Vagina (tissue), 2 donors: ENCODE measurements at places on chromosomes 5 and 9.

DNA sequence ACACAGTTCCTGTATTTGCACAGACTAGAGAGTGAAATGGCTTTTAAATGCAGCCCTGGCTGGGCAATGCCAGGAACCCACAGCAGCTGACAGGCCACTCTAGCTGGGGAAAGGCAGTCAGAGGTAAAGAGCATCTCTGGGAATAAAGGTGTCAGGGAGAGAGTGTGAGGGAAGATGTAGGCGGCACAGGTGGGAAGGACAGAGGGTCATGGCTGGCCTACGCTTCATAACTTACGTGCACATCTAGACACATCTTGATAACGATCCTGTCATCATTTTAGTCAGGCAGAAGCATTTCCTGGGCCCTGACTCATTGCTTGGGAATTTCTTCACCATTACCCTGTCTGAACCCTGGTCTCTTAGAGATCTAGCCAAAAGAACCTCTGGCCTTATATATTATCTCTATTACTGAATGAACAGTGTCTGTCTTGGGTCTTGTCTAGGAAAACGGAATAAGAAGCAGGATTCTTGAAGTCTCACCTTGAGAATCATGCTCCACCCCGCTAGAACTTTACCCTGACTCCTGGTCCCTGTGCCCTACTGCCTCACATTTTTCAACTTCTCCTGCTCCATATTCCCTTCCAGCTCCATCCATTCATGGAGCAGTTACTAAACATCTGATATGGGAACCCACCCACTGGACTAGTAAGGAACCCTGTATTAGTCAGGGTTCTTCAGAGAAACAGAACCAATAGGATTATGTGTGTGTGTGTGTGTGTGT, 106.4 kb upstream of the ELL2 start:
- no peak for DNase-seq
- H3K27me3 ChIP-seq, result no peaks in the 10 kb centered on the region
- no peak overlapping the region for H3K27ac ChIP-seq
- no peak overlapping the region for H3K4me3 ChIP-seq
- no peaks in the 10 kb centered on the region for H3K4me1 ChIP-seq

DNA sequence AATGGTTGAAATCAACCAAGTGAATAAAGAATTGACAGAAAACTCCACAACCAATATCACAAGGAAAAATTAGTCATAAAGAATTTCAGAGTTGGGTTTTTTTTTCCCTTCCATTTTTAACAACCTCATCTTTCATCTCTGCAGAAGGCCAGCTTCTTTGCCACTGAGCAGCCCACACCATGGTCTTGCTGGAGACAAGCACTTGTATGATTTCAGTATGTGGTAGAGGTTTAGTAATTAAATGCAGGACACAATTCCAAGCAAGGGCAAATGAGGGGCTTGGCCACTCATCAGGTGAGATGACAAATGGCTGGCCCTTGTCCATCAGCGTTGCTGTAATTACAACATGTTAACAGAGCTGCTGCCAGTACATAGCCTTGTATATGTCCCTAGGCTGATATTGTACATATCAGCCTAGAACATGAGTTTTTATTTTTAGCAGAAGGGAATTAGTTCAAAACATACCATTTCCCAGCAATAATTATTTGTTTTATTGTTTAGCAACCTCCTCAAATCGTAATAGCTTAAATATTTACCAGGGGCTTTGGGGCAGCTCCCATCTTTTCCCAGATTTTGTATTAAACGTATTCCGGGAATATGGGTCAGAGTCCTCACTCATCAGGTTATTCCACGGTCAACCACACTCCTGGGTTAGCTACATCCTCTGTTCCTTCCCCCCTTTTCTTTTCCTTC, 5.0 kb upstream of the C9 start:
- no peaks in the 10 kb centered on the region for H3K27me3 ChIP-seq
- H3K27ac ChIP-seq, result no peak overlapping the region
- no peak for DNase-seq
- no peak overlapping the region for H3K4me3 ChIP-seq

- H3K36me3 ChIP-seq, result no peaks in the 10 kb centered on the region
- H3K4me1 ChIP-seq, result no peaks in the 10 kb centered on the region
- no peak overlapping the region for H3K4me3 ChIP-seq
Observed at GRCh38 chr9:104948277-104948676, 20.3 kb upstream of the ABCA1 start.

DNA sequence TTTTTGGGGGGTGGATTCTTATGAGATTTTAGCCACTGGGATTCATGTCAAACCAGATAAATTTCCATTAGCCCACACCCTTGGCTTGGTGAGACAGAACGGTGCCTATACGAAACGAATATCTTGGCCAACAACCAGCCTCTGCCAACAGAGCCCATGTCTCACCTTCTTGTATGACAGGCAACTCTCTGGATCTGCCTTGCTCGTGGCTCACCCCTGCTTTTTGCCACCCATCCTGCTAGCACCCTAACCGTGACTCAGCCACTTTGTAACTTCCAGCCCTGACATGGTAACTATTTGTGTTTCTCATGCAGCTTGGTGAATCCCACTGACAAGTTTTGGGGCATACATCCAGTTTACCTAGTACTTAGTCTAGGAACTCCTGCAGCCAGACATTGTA, 457.0 kb downstream of the SPATA31D1 start:
- H3K4me3 ChIP-seq, result no peak overlapping the region
- H3K27ac ChIP-seq, result no peak overlapping the region
- no peaks in the 10 kb centered on the region for H3K27me3 ChIP-seq

DNA sequence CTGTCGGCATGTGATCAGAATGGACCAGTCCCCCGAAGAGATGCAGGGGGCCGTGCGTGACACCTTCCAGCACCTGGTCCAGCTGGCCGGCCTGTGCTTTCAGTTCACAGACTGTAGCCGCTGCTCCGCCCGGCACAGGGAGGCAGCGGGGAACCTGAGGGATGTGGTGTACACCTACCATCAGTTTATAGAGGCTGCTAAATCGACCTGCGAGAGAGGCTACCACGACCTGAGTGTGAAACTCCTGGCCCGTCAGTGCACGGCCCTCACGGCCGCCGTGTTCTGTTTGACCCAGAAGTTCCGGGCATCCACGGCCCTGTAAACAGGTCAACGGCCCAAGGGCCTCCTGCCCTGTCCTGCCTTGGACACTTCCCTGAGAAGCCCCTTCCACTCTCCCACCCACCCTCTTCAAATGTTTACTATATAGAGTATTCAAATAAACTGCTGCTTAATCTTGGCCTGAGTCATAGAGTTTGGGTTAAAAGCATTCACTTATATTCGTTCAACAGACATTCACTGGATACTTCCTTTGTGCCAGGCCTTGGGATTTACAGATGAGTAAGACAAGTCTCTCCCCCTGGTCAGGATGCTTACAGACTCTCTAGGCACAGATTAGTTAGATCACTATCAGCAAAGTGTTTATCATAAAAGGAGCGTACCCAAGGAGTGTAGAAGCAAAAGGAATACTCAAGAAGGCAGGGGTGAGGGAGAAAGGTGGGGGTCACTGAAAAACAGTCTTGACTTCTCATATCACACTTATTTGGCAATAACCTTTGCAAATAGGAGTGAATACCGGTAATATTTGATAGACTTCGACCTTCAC, 6.9 kb upstream of the TRMT10B start:
- H3K27me3 ChIP-seq, result no peaks in the 10 kb centered on the region
- DNase-seq, result no peak
- no peaks in the 10 kb centered on the region for H3K36me3 ChIP-seq
- no peaks in the 10 kb centered on the region for H3K4me1 ChIP-seq
- H3K27ac ChIP-seq, result no peak overlapping the region

GRCh38 chr9:114450833-114451706, 54.2 kb downstream of the WHRN start:
- no peaks in the 10 kb centered on the region for H3K36me3 ChIP-seq
- no peaks in the 10 kb centered on the region for H3K27me3 ChIP-seq
- no peak overlapping the region for H3K4me3 ChIP-seq
- DNase-seq, result no peak
- peaks cover 6% of the 10 kb centered on the region for H3K4me1 ChIP-seq

DNA sequence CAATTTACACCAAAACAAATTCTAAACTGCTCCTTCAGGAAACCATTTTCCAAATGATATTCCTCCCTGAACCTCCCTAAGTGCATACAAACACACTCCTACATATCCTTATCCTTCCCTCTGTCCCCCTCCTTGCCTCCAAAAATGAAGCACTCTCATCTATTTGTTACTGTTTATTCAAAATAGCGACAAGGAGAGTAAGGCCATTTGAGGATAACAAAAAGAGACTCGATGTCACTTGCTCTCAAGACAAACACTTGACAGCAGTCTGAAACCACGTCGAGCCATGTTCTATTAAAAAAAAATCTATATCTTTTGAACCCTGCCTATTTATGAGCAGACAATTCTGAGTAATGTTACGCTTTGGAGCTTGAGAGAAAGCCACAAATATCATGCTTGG, 547.9 kb downstream of the DTWD2 start:
- no peak overlapping the region for H3K27ac ChIP-seq
- no peak for DNase-seq
- no peaks in the 10 kb centered on the region for H3K36me3 ChIP-seq

- no peak for DNase-seq
- H3K4me1 ChIP-seq, result peaks cover 11% of the 10 kb centered on the region
- H3K36me3 ChIP-seq, result no peaks in the 10 kb centered on the region
- no peak overlapping the region for H3K27ac ChIP-seq
- no peaks in the 10 kb centered on the region for H3K27me3 ChIP-seq
Observed at GRCh38 chr9:4691795-4692194, 12.4 kb downstream of the CDC37L1 start.

DNA sequence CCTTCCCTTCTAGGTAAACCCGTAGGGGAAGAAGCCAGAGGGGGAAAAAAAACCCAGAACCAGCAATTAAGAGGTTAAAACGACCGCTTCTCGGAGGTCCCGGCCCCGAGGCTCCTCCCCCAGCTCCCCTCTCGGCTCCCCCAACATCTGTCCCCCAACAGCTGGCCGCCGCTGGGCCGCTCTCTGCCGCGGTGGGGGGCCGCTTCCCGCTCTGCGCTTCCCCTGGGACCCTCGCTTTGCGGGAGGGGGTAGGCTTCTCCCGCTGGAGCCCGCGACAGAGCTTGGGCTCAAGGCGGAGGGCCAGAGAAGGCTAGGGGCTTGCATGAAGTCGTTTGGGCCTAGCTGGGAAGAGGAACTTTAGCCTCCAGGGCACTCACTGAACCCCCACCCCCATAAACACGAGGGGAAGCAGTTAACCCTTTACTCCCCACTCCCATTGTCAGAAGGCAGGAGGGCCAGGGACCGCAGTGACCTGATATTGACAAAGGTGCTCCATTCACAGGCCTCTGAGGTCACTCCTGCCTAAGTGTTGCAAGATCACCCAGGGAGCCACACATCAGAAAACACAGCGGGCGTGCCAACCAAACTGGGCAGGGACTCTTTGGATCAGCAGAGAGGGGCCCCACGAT, 7.5 kb downstream of the LHX6 start:
- no peaks in the 10 kb centered on the region for H3K36me3 ChIP-seq
- no peak overlapping the region for H3K4me3 ChIP-seq
- H3K27me3 ChIP-seq, result peaks cover 16% of the 10 kb centered on the region
- H3K27ac ChIP-seq, result no peak overlapping the region
- no peak for DNase-seq

DNA sequence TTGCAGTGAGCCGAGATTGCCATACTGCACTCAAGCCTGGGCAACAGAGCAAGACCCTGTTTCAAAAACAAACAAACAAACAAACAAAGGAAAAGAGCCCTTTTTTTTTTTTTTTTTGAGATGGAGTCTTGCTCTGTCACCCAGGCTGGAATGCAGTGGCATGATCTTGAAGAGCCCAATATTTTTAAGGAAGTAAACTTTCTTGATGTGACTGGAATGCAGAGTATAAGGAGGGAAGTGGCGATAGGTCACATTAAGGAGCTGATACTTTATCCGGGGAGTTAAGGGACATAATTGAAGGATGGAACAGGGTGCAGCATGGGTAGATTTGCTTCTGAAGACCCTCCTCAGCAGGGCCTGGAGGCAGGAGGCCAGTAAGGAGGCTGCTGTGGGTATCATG, 13.0 kb downstream of the NAIF1 start:
- DNase-seq, result no peak
- peaks cover 58% of the 10 kb centered on the region for H3K4me1 ChIP-seq
- peak overlapping the region; percentile 96 for H3K27ac ChIP-seq
- H3K36me3 ChIP-seq, result no peaks in the 10 kb centered on the region

GRCh38 chr9:134460206-134460605, 134.0 kb downstream of the RXRA start:
- no peak for DNase-seq
- no peaks in the 10 kb centered on the region for H3K27me3 ChIP-seq
- no peak overlapping the region for H3K27ac ChIP-seq
- H3K4me3 ChIP-seq, result no peak overlapping the region
- H3K36me3 ChIP-seq, result no peaks in the 10 kb centered on the region
- peaks cover 44% of the 10 kb centered on the region for H3K4me1 ChIP-seq

DNA sequence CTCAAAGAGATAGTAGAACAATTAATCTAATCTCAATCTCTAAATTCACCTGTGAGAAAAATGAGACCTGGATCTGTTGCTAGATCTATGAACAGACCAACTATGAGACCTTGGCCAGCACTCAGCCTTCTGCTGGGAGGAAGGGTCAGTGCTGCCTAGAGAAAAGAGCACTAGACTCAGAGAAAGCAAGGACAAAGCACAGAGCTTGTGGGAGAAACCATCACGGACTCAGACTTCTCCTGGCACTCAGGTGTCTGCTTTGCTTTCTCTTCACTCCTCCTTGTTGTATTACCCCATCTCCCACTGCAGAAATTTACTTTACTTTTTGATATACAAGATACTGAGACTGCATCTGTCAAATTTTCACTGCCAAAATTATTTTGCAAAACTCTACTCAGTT, 890.0 kb upstream of the NUDT12 start:
- H3K4me3 ChIP-seq, result no peak overlapping the region
- H3K4me1 ChIP-seq, result no peaks in the 10 kb centered on the region
- no peak for DNase-seq

DNA sequence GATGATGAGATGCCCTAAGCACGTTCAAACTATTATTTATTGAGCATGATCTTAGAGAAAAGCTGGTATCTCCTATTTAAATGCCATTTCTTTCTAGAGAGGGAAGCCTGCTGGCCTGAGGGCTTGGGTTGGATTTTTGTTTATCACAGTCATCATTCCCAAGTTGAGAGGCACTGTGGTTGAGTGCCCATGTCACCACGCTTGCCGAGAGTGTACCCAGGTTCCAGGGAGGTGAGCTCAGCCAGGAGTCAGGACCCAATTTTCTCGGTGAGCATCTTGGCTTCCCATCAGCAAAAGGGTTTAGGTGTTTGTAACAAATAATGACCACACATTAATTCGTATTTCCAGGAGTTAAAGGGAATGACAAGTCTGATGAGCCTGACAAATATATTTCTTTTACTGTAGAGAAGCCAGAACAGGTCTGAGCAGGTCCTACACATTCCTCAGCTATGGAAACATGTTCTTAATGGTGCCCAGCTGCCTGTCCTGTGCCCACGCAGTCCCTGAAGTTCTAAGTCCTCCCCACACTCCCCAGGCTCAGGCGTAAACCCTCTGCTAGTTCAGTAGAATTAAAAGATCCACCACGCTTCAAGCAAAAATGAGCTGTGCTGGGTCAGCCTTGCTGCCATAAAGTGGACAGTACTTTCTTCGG, 258.9 kb upstream of the IRX2 start:
- H3K27me3 ChIP-seq, result no peaks in the 10 kb centered on the region
- no peak overlapping the region for H3K4me3 ChIP-seq
- H3K4me1 ChIP-seq, result no peaks in the 10 kb centered on the region
- H3K27ac ChIP-seq, result no peak overlapping the region

- no peaks in the 10 kb centered on the region for H3K36me3 ChIP-seq
- no peak overlapping the region for H3K4me3 ChIP-seq
- no peaks in the 10 kb centered on the region for H3K4me1 ChIP-seq
Observed at GRCh38 chr9:86829496-86830046, 117.7 kb downstream of the GAS1 start.
